NCI-H187 treated with DMSO at 0.1 percent for 48 hours (cell line): ENCODE measurements at places on chromosomes 7 and 10.

GRCh38 chr7:40205992-40206391, 71.2 kb downstream of the SUGCT start:
- no peak for DNase-seq

- DNase-seq = no peak
Observed at GRCh38 chr7:15620491-15621185, 58.8 kb upstream of the AGMO start.

DNA sequence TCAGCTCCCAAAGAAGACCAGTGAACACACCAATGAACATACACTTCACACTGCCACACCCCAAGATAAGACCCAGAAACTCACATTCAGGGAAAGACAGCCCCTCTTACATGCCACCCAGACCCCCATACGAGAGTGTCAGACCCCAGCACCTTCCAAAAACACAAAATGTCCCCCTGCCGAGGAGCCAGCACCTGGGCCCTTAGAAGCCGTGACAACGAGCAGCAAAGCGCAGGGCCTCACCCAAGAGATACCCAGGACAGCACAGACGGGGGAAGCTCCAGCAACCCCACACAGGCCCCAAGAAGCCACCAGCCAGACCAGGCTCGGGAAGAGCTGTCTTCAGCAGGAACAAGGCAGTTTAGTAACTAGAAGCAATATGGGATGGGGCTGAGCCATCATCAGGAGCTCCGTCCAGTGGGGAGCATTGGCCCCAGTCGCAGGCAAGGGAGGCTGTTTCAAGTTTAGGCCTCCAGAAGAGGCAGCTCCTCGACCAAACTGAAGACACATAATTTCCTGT, 243.6 kb downstream of the PTPRN2 start:
- DNase-seq = no peak

DNA sequence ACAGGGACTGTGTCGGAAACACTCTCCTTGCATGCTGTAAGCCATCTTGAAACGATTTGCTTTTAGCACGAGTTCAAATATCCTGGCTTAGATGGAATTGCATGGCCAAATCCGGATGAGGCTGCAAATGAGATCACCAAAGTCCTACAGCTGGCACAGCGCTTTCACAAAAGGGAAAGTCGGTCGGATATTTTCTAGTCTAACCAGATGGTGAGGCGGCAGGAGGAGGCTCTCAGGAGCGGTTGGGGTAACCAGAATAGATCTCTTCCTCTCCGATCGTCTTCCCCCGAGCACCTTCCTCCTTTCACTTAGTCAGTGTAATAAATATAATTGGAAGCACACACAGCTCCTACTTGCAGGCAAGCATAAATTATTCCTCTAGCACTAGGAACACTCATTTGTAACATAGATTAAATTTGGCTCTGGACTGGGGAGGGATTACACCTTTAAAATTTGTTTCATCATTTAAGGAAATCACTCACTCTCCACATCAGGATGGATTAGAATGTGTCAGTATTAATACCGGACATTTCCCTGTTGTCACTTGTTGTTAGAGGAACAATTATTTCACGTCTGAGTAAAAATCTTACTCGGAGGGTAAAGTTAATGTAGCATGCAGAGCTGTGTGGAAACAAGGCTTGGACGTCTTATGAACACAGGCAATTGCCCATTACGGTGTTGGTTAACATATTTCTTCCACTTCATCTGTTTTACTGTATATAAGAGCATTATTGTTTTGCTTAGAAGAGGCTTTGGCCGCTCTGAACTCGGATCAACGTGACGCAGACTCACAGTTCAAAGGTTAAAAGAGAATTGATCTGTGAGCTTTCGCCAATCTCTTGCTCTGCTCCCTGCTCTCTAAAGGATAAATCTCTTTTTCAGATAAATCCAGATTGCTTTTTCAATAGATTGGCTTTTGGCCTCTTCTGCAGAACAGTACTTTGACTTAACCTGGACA, 857.9 kb downstream of the TYW1 start:
- peak; percentile 2 for DNase-seq

- no peak for DNase-seq
Observed at GRCh38 chr7:112587504-112587903, 106.7 kb downstream of the LSMEM1 start.

DNA sequence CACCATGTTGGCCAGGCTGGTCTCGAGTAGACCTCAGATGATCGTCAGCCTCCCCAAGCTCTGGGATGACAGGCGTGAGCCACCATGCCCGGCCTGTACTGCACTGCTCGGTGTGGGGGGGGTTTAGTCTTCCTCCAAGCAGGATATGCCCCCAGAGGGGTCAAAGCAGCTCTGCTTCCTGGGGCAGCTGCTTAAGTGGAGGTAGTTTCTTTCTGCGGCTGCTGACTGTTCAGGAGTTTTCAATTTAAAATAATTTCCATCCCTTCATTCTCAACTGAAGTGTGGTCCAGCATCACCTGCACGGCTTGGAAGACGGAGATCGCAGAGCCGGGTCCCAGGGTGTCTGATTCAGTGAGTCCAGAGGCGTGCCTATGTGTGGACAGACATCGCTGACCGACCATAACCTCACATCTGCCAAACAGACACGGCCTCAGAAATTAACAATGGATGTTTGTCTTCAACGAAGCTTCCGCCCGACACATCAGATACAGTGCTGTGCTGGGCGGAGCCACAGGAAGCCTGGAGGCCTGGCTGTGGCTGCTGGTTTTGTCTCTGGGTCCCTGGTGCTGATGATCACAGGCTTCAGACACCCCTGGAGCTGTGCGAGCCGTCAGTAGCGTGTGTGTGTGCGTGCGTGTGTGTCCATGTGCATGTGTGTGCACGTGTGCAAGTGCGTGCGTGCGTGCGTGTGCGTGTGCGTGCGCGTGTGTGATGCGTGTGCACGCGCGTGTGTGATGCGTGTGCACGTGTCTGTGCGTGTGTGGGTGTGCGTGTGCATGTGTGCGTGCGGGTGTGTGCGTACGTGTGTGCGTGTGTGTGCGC, 226.5 kb upstream of the PITRM1 start:
- DNase-seq = no peak

GRCh38 chr7:38177621-38178003, 433 bp upstream of the STARD3NL start:
- no peak for DNase-seq

GRCh38 chr7:148014001-148014400, 576.6 kb upstream of the C7orf33 start:
- DNase-seq = no peak

- no peak for DNase-seq
Observed at GRCh38 chr10:111774486-111774885, 409.1 kb downstream of the GPAM start.

DNA sequence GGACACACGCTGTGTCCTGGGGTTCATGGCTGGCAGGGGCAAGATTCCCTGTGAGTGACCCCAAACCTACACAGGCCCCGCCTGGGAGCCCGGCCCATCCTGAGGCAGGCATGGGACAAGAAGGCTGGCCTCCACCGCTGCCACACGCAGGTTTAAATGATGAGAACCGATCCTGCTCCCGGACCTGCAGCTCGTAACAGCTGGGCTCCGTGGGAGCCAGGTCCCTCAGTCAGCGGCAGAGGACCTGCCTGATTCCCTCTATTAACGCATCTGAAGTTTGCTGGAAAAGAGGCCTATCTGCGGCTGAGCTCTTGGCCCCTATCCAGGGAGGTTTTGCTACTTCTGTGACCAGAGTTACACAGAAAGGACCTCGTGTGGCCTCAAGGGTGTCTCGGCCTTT, 112.3 kb downstream of the VIPR2 start:
- no peak for DNase-seq

GRCh38 chr10:71703577-71703976, 16.0 kb downstream of the C10orf105 start:
- DNase-seq = no peak

DNA sequence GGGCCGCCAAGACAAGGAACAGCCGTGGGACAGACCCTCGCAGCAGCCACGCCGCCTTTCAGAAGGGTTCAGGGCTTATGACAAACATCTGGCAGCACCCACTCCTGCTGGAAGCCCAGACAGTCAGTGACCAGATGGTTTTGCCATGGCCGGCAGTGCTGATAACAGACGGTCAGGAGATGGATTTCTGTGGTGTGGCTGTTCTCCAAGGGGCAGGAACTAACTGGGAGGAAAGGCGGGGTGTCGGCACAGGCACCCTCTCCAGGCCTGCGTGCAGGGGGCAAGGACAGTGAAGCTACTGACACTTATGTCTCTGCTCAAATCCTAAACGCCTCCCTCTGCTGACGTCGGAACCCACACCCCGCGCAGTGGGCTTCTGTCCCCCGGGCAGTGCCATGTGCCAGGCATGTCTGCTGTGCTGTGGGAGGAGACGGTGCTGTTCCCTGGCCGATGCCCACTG, 416.1 kb downstream of the DNAJB6 start:
- DNase-seq = no peak

DNA sequence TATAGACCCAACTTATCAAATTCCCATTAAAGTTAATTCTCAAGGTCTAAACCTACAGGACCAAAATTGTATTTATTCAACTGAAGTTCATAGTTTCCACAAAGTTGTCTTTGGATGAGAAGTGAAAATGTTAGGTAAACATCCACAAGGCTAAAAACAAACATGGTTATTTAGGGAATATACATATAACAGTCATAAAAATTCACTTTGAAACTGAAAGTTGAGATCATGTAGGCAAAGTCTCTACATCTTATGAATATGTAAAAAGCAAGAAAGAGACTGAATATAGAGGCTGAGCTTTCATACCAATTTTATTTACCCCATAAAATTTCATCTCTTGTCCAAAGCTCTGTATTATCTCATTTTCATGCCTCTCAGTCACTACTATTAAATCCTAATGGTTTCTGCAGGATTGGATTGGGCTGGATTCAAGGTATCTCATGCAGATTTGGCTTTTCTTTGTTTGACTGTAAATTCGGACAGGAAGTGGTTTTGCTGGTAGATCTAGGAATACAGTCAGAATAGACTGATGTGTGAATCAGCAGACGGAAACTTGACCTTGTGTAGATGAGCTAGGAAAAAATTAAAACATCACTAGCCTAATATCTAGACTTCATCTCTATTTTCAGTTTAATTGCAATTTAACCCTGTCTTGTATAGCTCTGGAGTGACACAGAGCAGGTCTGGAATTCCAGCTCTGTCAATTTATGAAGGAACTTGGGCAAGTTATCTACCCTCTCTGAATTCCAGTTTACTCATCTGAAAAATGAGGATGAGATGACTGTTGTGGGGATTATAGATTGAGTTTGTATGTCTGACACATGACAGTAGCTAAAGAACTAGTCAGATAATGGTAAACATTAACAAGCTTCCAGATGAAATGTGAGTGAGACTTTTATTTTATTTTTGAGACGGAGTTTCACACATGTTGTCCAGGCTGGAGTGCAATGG, 27.3 kb upstream of the SKAP2 start:
- DNase-seq = no peak

- DNase-seq = no peak
Observed at GRCh38 chr7:30224511-30225062, 59.8 kb upstream of the ZNRF2 start.

GRCh38 chr10:436013-436697, 253.3 kb downstream of the DIP2C start:
- no peak for DNase-seq

DNA sequence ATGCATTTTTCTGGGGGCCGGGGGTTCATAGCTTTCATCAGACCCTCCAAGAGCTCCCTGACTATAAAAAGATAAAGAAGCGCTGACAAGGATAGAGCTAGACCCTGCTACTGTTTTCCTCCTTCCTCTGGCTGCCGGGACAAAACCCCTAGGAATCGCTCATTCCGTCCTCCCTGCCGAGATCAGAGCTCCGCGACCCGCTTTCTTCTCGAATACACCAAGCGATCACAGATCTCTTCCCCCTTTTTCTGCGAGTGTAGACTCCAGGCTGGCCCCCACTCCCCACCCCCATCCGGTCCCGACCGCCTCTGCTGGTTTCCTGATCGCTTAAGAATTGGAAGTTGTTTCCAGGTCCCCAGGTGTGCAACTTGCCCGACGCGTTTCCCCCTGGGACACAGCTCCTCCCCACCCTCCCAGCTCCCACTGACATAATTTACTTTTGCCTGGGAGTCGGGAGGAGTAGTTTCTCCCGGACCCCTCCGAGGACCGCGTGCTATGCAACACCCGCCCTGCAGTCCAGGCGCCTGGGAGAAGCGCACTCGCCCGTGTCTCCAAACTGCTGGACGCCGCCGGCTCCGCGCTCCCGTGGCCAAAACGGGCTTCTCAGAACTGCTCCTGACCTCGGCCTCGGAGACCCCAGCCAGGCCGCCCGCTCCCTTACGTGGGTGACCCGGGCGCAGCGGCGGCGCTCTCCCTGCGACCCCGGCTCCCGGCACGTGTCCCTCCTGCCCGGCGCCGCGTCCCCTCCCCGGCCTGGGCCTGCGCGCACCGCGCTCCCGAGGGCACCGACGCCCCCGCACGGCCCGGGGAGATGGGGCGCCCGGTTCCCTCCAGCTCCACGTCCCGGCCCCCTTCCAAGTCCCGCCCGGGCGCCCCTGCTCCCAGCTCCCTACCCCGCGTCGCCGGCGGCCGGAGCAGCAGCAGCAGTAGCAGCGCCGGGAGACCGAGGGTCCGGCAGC, 552 bp downstream of the IL15RA start:
- no peak for DNase-seq

DNA sequence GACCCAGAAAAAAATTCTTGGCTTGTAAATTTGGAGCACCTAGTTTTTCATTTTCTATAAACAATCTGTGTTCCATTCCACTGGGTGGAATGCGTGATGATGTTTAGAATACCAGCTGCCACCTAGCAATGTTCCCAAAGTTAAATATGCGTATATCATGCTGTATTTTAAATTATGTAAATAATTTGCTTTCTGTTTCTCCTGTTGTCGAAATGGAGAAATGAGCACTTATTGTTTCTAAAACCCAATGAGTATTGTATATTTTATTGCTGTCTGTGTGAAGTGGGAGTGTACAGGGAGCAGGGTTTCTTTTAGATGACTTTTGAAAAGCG, 49.4 kb upstream of the CELF2 start:
- DNase-seq = no peak

- no peak for DNase-seq
Observed at GRCh38 chr10:113859261-113859660, 4.8 kb downstream of the NHLRC2 start.

DNA sequence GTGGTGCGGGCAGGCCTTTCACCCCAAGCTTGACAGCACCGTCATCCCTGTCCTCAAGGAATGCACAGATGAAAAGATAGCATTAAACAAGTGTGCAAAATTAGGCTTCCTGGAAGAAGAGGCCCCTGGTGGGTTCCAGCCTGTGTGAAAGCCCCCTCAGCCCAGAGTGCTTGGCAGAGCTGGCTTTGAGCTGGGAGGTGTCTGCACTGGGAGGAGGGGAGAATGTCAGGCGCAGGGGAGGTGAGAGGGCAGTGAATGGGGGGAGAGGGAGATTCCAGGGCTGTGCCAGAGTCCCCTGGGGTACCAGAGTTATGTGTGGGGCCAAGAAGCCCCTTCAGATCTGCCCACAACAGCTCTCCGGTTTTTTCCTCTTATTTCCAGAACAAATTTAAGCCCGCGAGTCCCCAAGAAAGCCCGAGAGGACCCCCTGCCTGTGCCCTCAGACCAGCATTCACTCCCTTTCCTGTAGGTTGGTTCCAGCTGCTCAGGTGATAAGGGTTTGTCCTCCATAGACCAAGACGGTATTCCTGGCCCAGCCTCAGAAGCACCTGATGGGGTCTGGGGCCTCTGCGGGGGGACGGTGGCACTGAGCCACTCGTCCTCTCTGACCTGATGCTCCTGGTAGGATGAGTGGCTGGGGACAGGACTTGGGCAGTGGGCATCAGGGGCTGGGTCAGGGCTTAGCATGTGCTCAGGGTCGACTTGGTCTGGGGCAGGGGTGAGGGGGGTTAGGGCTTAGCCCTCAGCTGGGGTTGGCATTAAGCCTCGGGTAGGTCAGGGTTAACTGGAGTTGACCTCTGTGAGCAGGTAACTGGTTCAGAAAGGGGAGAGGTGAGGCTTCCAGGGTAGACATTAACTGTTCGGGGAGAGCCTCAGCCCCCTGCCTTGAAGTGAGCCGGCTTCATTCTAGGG, 43.4 kb downstream of the ADCYAP1R1 start:
- no peak for DNase-seq
